Effector memory CD8-positive, alpha-beta T cell (primary cell): ENCODE measurements at places on chromosomes 2 and 18.

- no peak for DNase-seq
Measured at GRCh38 chr18:55439056-55439455, 148.9 kb downstream of the TCF4 start.

GRCh38 chr18:35335866-35336265, 8.4 kb downstream of the ZNF24 start:
- no peak for DNase-seq

DNA sequence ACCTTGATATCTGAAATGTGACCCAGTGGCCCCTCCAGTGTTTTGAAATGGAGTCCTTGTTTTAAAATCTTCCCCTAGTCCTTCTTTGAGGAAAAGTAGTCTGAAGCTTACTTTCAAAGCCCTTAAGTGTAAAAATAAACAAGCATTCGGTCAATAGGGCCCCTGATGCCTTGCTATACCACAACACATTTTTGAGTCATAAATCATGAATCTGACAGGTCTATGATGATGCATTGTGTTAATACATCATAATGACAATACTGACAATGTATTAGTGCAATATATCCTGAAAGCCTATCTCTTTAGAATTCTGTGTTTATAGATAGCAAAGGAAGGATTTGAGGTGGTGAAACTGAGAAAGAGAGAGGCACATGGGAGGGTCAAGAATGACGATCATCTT, 464.2 kb downstream of the MEIS1 start:
- DNase-seq = no peak

DNA sequence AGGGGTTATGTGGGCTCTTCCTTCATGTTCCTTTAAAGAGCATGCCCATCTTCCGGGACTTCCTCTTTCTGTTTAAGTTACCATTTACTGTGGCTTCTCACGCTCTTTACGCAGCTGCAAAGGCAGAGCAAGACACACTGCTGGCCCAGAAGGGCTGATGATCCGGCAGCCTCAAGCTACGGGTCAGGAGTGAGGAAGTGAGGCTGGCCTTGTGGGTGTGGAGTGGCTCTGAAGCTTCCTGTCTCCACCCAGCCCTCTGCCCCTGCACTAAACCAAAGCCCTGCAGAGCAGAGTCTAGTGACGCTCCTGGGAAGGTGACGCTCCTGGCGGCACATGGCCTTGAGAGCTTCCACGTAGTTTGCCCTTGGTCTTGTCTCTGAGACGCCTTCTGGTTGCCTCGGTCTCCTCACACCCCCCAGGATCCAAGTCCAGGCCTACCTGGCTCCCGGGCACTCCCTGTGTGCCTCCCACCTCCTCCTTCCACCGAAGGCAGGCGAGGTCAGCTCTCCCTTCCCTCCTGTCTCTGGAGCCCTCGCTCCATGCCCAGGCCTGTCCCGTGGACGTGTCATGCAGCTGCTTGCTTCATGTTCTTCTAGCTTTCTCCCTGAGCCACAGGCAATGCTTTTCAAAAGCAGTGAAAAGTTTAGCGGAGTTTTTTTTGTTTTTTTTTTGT, 50.3 kb downstream of the ARL4C start:
- peak; percentile 81 for DNase-seq

- DNase-seq = no peak
Measured at GRCh38 chr2:45024600-45025291, 15.5 kb upstream of the SIX2 start.

- DNase-seq = no peak
Measured at GRCh38 chr18:36307513-36307912, 10.0 kb downstream of the FHOD3 start.

DNA sequence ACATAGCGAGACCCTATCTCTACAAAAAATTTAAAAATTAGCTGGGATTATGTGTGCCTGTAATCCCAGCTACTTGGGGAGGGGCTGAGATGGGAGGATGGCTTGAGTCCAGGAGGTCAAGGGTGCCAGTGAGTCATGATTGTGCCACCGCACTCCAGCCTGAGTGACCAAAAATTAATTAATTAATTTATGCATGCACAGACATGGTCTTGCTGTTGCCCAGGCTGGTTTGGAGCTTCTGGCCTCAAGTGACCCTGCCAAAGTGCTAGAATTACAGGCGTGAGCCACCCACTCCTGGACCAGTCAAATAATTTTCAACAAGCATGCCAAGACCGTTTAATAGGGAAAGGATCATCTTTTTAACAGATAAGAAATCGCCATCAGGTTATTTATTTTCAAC, 57.7 kb upstream of the TFCP2L1 start:
- DNase-seq = no peak

DNA sequence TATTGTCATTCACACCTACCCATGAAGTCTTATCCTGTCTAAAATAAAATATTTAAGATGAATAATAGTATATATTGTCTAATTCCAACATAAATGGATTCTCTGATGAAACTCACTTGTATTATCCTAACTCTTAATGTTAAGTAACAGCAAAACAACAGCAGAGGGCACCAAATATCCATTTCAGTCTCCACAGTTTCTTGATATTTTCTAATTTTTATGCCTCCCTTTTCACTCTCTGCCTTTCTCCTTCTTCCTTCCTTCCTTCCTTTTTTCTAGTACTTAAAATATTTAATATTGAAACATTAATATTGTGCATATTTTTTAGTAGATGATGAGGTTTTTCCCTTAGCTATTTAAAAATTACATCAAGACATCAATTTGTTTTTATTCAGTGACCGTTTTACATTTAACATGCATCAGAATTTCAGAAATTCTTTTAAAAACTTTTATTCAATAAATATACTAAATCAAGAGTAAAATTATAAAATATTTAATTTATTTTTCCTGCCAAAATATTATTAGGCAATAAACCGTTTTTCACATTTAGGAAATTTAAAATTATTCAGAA, 97.6 kb downstream of the WDR7 start:
- no peak for DNase-seq

DNA sequence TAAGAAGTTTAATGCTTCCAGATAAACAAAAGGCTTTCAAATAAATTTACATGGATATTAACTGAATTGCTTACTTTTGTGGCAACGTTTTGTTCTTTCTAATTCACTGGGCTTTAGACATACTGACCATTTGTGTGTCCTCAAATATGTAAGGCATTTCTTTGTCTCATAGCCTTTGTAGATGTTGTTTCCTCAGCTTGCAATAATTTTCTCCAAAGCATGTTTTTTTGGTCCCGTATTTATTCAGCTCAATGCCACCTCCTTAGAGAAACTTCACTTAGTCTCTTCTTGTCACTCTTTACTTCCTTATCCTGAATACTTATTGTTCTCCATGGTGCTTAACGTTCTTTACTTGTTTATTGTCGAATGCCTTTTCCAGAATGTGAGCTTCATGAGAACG, 98.5 kb downstream of the NUP35 start:
- DNase-seq = no peak

GRCh38 chr2:105567996-105568494, 169.2 kb upstream of the FHL2 start:
- no peak for DNase-seq

DNA sequence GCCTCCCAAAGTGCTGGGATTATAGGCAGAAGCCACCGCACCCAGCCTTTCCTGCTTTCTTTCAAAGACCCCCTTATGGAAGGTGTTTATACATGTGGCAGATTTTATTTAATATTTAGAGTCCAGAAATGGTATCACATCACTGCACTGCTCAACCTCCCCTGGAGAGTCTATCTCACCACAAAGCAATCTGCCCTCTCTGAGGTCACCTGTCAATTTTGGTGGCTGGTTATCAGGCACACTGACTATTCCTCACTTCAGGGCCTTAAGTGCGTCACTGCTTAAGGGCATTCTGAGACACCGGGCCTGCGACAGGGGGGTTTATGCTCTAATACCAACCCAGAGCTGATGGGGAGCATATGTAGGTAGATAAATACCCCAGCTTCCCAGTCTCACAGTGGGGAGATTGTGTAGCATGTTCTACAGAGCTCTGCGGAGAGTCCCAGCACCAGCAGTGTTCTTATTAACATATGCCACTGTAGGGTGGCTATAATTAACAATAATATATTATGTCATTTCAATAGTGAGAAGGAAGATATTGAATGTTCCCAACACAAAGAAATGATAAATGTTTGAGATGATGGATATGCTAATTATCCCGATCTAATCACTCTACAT, 42.7 kb upstream of the ZDBF2 start:
- DNase-seq = no peak

DNA sequence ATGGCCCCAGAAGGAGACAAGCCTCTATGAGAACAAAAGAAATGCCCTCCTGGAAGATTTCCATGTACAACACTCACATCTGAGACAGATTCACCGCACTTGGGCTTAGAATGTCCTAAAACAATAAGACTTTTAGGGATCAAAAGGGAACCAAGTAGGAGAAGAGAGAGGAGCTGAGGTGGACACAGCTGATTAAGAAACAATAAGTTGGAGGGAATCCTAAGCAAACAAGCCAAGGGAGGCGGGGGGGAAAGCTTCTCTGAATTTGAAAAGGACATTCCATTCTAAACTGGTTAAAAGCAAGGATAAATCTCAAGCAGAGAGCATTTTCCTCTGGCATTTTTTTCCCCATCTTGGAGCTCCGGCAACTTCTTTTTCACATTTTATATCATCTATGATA, 9.9 kb downstream of the ACVR1 start:
- DNase-seq = no peak

- no peak for DNase-seq
Measured at GRCh38 chr2:141641462-141641861, 489.4 kb downstream of the LRP1B start.

- DNase-seq = no peak
Measured at GRCh38 chr2:203973676-203974075, 37.1 kb downstream of the ICOS start.

DNA sequence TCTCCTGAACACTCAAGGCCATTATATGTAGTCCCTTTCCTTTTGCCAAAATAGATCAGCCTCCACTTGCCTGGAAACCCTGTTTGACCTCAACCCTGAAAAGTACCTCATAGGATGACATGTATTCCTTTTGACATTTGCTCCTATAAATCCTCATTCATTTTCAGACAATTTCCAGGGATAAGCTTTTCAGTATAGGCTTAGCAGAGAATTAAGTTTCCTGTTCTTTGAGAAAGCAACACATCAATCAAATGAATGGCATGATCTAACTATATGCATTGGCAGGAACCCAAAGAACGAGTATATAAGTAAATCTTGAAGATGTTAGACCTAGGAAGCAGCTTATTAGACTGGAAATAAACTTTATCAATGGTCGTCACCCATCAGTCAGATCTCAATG, 483.0 kb downstream of the CCDC85A start:
- no peak for DNase-seq

GRCh38 chr2:54560146-54560881, 104.2 kb downstream of the SPTBN1 start:
- DNase-seq = no peak

GRCh38 chr2:98880266-98881152, 55.5 kb downstream of the CRACDL start:
- no peak for DNase-seq

DNA sequence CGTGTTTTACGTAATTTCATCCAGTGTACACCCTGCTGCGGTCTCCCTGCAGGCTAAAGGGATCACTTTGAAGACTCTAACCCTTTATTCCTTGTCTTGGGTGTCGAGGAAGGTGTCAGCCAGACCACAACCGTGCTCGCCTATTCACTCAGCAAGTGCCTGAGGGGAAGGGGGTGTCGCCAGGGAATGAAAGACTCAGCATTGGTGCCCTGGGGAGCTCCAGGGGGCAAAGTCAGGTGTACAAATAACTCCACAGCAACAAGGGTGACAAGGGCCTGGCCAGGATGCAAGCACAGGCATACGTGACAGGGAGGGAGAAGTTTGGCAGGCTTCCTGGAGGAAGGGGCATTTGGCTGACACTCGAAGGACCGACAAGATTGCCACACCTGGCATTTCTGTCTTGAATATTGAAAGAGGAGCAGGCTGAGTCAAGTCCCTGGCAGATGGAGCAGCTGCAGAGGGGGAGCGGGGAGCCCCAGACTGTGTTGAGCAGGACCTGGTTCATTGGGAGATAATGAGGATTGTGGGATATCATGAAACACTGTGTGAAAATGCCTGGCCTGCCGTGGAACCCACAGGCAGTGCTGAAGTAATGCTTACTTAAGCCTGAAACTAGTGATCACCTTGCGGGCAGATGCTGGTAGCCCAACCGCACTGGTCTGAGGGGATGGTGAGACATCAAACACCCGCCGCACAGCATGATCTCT, 93.9 kb downstream of the RHOB start:
- DNase-seq = no peak

- DNase-seq = no peak
Measured at GRCh38 chr18:12287131-12287681, 20.8 kb upstream of the TUBB6 start.

DNA sequence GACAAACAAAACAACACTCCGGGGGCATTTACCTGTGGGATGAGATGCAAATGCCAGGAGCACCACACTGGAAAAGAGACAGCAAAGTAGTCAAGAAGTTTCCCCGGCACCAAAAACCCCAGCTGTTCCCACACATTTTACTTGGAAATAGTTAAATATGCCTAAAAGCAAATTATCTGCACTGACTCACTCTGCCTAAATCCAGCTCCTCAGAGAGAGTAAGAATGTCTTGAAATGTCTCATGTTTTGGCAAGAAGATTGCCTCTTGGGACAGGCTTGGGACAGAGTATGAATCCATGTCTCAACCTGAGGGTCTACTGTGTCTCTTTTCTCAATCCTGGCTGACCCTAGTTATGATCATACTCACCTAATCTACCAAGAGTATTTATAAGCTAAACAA, 87.5 kb upstream of the RIOK3 start:
- no peak for DNase-seq

GRCh38 chr2:111121828-111122630, 1.3 kb downstream of the BCL2L11 start:
- DNase-seq = peak; percentile 68

- no peak for DNase-seq
Measured at GRCh38 chr18:10391506-10391905, 62.9 kb upstream of the APCDD1 start.

DNA sequence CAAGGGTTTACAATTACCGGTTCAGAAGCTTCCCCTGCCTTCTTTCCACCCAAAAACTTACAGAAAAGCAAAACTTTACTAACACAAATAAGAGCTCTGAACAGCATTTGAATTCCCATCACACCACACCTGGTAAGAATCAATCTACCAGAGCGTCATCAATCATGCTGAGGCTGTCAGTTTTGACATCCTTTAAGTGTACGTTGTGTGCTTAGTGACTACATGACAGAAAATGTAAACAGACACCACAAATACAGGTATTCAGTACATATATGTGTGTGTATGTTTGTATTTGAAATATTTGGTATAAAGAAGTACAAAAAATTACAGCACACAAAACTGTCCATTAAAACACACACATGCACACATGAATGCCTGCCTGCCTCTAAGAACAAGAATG, 523.5 kb downstream of the TMEM182 start:
- no peak for DNase-seq
